ENCODE measurements at places on chromosomes 4 and X.

GRCh38 chr4:146124023-146124680 is 51.4 kb upstream of the LSM6 start:
- no peak for DNase-seq

GRCh38 chr4:73257234-73257633 is 1.4 kb downstream of the ANKRD17 start:
- peak; percentile 92 for DNase-seq

DNA sequence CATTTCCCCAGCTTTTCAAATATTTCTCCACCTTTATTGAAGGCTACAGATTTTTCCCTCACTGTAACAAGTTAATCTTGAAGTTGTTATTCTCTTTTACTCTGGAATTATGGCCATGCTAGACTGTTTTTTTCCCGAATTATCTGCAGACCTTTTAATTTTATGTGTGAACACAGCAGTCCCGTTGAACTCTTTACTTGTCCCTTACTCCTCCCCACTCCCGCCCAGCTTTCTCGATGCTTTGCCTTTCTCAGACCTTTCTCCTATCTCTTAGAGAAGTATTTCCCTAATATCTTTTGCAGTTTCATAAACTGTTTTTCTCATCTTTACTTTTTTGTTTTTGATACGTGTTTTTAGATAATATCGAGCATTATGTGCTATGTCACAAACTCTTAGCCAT is 776 bp downstream of the CEP44 start:
- no peak for DNase-seq

DNA sequence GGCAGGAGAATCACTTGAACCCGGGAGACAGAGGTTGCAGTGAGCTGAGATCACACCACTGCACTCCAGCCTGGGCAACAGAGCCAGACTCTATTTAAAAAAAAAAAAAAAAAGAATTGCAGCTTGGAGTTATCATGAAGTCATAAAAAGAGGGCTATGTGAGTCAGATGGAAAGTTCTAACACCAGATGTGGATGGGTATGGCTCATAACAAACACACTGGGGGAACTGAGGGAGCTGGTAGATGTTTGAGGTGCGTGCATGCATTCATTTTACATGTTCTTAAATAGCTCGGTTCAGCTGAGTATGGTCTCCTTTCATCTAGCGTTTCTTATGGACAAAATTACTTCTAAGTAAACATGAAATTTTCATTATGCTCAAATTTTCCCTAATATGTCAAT is 11.7 kb downstream of the TRMT2B start:
- DNase-seq: no peak

GRCh38 chr4:181957088-181957487 is 286.1 kb upstream of the TENM3 start:
- DNase-seq: peak; percentile 81

- DNase-seq: no peak
These were observed 185.2 kb downstream of the APBB2 start for GRCh38 chr4:41029098-41029497.

DNA sequence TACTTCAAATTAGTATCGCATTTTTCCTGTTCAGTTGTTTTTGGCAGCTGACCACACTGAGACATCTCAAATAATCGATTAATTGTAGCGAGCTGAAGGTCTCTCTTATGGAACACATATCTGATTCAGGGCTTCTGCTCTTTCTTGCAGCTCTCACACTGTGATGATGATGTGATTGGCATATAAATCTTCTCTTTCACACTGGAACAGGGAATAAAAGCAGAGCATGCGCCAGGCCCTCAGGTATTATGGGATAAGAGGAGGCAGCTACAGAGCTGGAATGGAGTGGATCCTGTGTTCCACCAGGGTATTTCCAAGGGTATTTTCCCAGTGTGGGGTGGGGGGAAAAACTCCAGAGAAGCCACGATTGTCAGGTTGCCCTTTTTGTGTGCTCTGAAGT is 265.4 kb upstream of the CASK start:
- no peak for DNase-seq

- peak; percentile 59 for DNase-seq
These were observed 654.4 kb downstream of the IQCM start for GRCh38 chr4:149161247-149161646.

- no peak for DNase-seq
These were observed 19.8 kb upstream of the SGMS2 start for GRCh38 chr4:107804956-107805355.

GRCh38 chr4:187562345-187562744 is 433.2 kb upstream of the ZFP42 start:
- DNase-seq: no peak

DNA sequence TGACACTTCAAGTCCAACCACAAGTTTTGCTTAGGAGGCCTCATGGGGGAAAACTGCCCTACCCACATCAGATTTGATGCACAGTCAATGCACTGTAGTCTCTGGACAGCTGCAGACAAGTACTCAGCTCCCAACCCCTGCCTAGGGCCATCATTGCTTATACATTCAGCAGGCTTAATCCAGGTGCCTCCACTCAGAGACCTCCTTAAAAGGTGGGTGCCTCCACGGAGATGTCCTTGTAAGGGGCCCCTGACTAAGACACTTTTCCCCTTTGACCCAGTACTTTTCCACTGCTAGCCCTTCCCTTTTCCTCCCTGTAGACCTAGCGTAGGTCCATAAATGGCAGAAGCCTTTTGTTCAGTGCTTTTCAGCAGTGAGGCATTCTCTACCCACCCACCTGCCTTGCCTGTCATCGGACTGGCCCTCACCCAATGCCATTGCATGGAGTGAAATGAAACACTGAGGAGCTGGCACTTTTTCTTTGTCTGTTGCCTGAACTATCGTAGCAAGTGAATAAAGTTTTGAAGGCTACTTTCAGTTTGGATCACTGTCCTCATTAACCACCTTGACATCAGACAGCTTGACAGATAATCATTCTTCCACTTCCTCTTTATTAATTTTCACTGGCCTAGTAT is 23.8 kb upstream of the PLK4 start:
- peak; percentile 78 for DNase-seq

- DNase-seq: no peak
These were observed 136.5 kb upstream of the AADAT start for GRCh38 chr4:170226288-170226687.

DNA sequence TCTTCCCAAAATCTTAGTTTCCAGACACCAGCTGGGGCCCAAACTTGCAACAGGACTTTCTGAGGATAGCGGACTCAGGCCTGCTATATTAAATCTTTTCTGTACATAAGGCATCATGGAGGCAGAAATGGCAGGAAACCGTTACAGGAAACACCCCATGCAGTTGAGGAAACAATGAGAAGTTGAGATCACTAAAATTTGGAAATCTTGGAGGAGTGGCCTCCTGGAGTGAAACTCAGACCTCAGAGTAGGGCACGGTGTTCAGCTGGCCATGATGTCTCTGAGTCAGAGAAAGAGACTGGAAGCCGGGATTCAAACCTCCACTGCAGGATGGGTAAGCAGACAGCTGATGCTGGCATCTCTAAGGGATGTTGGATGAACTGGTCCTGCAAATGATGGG is 372.6 kb upstream of the CTSO start:
- DNase-seq: no peak

DNA sequence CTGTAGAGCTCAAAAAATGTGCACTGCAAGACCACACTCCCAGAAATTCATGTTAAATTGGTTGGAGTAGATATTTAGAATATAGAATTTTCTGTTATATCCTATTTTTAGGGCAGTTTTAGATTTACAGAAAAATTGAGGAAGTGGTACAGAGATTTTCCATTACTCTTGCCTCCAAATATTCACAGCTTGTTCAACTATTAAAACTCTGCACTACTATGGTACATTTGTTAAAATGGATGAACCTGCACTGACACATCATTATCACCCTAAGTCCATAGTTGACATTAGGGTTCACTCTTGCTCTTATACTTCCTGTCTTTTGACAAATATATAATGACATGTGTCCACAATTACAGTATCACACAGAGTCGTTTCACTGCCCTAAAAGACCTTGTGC is 1724.5 kb downstream of the C4orf33 start:
- DNase-seq: no peak

DNA sequence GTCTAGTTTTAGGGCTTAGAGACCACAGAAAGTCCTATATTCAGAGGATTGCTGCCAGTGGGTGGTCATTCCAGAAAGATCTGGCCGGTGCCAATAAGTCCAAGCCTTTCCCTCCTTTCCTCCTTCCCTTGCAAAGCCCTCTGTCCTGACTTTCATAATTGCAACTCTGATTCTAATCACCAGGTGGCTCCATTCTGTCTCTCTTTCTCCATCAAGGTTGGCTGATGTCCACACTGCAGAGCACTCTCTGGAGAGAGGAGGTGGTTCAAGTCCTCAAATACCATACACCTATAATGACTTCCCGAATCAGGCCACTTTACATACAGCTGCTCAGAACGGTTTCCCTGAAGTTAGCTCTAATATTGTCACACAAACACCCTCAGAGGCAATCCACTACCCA is 22.4 kb upstream of the ARMCX4 start:
- peak; percentile 24 for DNase-seq

DNA sequence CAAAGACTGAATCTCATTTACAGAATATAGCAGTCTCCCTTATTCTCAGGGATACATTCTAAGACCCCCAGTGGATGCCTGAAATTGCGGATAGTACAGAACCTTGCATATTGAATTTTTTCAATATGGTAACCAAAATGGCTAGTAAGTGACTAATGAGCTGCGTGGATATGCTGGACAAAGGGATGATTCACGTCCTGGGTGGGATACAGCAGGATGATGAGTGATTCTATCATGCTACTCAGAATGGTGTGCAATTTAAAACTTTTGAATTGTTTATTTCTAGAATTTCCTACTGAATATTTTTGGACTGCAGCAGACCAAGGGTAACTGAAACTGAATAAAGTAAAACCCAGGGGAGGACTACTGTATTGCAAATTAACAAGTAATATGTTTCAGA is 66.7 kb downstream of the STAG2 start:
- DNase-seq: peak; percentile 28

DNA sequence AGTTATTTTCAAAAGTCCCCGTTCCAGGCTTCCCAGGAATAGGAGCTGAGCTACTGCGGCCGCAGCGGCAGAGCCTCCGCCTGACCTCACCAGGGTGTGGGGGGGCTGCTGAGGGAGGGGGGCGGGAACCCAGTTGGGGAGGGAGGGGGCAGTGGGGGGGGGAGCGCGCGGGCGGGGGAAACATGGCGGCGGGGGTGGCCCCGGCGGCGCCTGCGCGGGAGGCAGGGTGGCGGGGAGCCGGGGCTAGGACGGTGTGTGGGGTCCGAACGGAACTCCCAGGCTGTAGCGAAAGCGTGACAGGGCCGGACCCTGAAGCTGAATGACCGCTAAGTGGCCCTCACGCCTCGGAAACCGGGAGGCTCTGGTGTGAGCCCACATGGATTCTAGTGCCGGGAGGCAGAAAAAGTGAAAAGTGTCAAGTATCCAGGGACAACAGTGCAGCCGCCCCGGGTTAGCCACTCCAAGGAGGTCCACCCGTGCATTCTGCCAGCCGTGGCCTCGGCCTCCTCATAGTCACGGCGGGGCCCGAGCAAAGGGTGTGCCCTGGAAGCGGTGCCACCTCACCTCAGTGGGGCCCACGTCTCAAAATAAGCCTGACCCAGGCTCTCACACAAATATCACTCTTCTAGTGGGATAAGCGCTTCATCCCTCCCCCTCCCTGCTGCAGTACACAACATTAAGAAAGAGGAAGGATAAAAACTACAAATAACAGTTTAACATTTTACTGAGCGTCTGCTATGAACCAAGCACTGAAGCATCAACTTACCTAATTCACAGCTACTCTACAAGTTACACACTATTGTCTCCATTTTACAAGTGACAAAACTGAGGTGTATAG is at the start of gene KLHL13:
Gene KLHL13, minus strand, starts transcription at position 98 of the 838 bp plus-strand sequence. CDS start 88,337 bp downstream, outside the sequence.
- peak; percentile 1 for DNase-seq

GRCh38 chr4:189525304-189525703 is 415.4 kb upstream of the FRG1 start:
- DNase-seq: no peak

- no peak for DNase-seq
These were observed 103.6 kb downstream of the CHIC2 start for GRCh38 chr4:53960843-53961242.

DNA sequence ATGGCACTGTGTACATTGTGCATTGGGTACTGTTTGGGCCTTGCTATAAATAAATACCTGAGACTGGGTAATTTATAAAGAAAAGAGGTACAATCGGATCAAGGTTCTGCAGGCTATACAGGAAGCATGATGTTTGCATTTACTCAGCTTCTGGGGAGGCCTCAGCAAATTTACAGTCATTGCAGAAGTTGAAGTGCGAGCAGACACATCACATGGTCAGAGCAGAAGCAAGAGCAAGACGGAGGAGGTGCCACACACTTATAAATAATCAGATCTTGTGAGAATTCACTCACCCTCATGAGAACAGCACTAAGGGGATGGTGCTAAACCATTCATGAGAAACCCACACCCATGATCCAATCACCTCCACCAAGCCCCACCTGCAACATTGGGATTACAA is 505.0 kb downstream of the ARAP2 start:
- no peak for DNase-seq

GRCh38 chr4:186627226-186627865 is 72.0 kb upstream of the MTNR1A start:
- no peak for DNase-seq

DNA sequence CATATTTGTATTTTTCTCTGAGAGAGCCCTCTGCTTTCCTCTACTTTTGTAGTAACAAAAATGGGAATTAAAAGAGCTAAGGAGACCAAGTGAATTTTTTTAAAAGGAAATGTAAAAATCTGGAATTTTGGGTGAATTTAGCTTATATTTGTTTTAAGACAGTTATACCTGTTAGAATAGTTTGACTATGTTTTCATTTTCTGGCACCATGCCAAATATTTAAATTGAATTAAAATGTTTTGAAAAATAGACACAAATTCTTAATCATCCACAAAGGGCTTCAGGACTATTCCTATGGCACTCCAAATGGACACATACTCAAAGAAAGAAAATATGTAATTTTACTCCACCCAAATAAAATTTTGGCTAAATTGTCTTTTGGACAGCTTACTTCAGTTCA is 209.6 kb downstream of the SH3BGRL start:
- DNase-seq: no peak

GRCh38 chr4:102061133-102061532 is 270.6 kb downstream of the BANK1 start:
- DNase-seq: no peak

DNA sequence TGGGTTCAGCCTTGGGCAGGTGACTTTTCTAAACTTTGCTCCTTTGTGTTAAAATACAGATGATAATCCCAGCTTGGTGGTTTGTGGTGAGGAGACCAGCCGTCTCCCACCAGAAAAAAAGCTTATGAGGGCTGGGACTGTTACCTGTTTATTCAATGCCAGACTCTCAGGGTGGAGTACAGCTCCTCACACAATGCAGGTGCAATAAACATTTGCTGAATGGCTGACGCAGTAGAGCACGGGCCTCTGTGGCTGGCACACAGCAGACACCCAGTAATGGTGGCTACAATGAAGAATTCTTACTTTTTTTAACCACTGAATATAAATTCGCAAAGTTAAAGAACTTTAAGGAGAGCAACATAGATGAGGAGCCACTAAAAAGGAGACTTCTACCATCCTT is 30.2 kb downstream of the BEND4 start:
- DNase-seq: no peak

GRCh38 chr4:30727409-30727808 is 7.2 kb downstream of the PCDH7 start:
- DNase-seq: no peak

- no peak for DNase-seq
These were observed 569 bp downstream of the RPS3A start for GRCh38 chr4:151099976-151100417.

- no peak for DNase-seq
These were observed 104.7 kb downstream of the NHSL2 start for GRCh38 chrX:72015383-72015782.

Measured in brain microvascular endothelial cell (primary cell).